ENCODE measurements at places on chromosomes 5 and 9. TPM values are rescaled to one million over a fixed set of nuclear protein-coding genes. Genes with fewer than 3 reads are reported as not detected.

GRCh38 chr9:128204858-128205257 is 1.7 kb downstream of the DNM1 start:
- no peak for DNase-seq

- no peak for DNase-seq
Observed at GRCh38 chr5:1393571-1394501, 48.9 kb upstream of the CLPTM1L start.

Gene ZFAND5
- 183 TPM for total RNA-seq

GRCh38 chr5:135735831-135736230 is 98.6 kb upstream of the SLC25A48 start:
- DNase-seq = no peak

DNA sequence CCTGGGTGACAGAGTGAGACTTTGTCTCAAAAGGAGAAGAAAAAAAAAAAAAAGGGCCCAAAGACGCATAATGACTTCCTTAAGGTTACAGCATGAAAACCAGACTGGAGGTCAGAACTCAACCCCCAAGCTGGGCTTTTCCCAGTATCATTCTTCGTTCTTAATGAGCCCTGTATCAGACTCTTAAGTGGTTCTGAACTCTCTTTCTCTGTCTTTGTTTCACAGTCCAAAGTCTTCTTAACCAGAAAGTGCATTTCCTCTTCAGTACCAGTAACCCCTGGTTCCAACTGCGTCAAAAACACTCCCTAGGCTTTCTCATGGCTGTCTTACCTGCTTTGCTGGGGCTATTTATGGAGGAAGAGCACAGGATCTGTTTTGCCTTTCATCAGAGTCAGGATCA is 38.4 kb upstream of the SHB start:
- DNase-seq = no peak

GRCh38 chr5:177005619-177006264 is 837 bp downstream of the UIMC1 start:
- peak; percentile 51 for DNase-seq

DNA sequence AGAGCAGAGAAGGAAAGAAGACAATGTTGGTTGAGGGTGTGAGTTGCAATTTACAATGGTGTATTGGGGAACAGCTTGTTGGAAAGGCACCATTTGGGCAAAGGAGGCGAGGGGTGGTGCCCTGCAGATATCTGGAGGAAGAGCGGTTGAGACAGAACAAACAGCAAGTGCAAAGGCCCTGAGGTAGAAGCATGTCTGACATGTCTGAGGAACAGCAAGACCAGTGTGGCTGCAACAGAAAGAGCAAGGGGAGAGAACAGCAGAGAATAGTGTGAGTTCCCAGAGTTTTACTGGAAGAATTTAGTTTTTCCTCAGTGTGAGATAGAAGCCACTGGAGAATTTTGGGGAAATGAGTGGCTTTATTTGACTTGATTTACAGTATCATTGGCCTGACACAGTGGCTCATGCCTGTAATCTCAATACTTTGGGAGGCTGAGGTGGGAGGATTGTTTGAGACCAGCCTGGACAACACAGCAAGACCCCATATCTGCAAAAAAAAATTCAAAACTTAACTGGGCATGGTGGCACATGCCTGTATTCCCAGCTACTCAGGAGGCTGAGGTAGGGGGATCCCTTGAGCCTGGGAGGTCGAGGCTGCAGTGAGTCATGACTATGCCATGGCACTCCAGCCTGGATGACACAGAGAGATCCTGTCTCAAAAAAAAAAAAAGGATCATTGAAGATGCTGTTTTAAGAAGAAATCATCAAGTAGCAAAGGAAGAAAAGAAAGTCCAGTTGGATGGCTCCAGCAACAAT is 13.6 kb downstream of the CMBL start:
- no peak for DNase-seq

GRCh38 chr9:98774746-98775145 is 21.6 kb downstream of the ANKS6 start:
- DNase-seq = no peak

DNA sequence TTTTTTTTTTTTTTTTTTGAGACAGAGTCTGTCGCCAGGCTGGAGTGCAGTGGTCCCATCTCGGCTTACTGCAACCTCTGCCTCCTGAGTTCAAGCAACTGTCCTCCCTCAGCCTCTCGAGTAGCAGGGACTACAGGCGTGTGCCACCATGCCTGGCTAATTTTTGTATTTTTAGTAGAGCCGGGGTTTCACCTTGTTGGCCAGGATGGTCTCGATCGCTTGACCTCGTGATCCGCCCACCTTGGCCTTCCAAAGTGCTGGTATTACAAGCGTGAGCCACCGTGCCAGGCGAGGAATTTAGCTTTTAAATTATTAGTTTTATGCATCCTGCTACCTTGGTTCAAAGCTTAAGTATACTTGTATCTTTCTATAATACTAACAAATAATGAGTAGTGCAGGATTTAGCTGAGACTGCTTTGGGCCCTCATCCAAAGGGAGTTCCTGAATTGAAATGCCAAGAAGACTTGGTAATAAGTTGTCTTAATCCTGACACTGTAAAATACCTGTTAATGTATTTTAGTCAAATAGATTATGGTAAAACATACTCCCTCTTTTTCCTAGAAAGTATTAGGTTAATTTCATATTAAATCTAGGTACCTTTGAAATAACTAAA is 5.0 kb downstream of the CDC42SE2 start:
- no peak for DNase-seq

- no peak for DNase-seq
Observed at GRCh38 chr5:14696057-14696456, 31.5 kb downstream of the OTULIN start.

DNA sequence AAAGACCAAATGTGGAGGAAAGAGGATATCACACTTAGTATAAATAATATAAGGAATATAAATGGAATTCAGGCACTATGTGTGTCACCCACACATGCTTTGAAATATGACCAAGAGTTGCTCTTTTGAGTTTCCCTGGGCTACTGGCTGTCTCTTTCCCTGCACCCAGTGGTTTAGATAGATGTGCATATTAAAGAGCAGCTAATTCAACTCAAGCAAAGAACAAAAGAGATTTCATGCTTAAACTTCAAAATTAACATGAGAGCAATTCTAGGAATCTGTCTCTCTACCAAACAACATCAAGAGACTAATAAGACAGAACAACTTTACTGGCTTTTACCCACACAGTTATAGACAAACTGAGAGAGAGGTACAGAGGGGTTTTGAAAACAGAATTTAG is 38.0 kb upstream of the ITGA1 start:
- DNase-seq = no peak

GRCh38 chr9:94868464-94868863 is 142.0 kb downstream of the AOPEP start:
- no peak for DNase-seq

- no peak for DNase-seq
Observed at GRCh38 chr5:80720181-80720580, 65.4 kb upstream of the DHFR start.

GRCh38 chr5:87598460-87598859 is 185.7 kb upstream of the CCNH start:
- DNase-seq = no peak

- DNase-seq = no peak
Observed at GRCh38 chr5:157189223-157189622, 8.6 kb downstream of the ITK start.

Gene SLC26A2
- 12.6 TPM for total RNA-seq

- no peak for DNase-seq
Observed at GRCh38 chr9:73872701-73873100, 624.4 kb upstream of the RORB start.

DNA sequence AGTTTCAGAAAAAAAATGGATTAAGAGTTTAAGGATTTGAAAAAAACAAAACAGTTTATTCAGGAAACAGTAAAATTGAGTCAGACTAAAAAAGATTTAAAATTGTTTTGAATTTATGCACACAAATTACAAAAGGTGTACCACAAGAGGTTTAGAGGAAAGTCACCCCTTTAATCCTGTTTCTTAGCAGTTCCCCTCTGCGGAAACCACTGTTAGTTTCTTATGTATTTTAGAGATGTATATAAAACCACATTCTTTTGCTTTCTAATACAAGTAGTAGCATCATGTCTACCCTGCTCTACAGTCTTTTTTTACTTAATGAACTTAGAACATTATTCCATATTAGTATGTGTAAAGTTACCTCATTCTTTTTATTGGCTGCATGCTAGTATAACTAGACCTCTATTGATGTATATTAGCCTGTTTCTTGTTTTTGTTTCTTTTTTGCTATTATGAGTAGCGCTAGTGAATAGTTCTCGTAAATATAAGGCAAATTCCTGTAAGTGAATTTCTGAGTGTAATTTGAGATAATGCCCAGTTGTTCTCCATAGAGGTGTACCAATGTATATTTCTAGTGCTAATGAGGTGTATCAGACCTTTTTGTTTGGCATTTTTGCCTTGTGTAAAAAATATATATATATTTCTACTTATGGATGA is 20.0 kb downstream of the GPBP1 start:
- DNase-seq = no peak

GRCh38 chr9:98795970-98796363 is 388 bp downstream of the ANKS6 start:
- peak; percentile 31 for DNase-seq

- DNase-seq = no peak
Observed at GRCh38 chr9:15696979-15697378, 144.1 kb downstream of the CCDC171 start.

GRCh38 chr5:169848792-169849191 is 131.5 kb downstream of the INSYN2B start:
- no peak for DNase-seq

DNA sequence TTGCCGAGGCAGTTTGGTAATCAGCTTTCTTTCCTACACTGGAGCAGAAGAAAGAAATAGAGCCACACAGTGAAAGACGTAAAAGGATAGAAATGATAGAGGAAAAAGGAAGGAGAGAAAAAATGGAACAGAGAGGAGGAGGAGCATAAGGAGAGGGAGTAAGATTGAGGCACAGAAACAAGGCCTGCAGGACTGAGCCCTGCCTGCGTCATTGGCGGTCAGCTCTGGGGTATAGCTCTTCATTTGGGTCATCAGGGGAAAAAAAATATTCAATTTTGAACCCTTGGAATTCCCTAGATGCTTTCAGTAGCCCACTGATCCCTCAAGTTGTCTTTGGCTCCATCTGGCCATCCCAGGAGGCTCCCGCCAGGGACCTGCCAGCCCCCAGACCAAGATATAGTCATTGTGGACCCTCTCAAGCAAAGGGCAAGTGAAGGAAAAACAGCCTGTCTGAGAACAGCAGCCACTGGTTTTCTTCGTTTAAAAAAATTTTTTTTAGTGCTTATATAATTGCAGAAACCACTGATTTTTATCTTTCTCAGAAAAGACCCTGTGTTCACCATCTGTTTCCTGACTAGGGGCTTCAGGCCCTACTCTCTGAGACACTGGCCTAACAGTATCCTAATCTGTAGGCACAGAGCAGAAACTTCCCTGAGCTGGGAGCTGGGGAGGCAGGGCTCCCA is 31.3 kb upstream of the MATR3 start:
- no peak for DNase-seq

GRCh38 chr5:59724482-59725391 is 168.8 kb downstream of the PDE4D start:
- no peak for DNase-seq

Gene HK3
- total RNA-seq = not detected

DNA sequence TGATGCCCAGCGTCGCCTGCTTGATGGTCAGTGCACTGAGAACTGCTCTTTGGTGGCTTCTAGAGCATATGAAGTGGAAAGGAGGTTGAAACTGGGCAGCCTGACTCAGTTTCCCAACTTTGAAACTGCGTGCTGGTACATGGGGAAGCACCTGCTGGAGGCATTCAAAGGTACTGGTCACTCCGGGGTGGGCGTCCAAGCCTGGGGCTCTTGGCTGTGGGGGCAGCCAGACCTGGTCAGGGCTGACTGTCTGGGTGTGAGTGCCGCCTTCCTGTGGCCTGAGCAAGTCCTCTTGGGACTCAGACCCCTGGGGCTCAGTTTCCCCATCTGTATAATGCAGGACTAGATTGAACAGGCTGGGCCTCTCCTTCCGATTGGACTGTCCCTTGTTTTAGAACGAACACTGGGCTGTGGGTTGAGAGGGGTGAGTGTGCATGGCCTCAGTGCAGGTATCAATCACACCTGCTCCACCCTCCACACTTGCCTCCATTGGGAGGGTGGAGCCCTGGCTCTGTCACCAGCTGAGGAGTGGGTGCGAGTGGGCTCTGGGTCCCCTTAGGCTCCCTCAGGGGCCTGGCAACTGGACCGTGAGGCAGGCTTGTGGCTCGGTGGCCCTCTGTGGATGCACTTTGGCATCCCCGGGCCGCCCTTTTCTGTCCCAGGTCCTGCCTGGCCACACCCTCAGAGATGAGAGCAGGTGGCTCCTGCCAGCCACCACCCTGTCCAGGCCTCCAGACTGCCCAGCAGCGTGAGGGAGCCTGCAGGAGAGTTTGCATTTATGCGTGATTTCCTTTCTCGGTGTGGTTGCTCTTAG is 80.2 kb downstream of the PHF2 start:
- DNase-seq = no peak

Gene TRIP13
- 11.9 TPM for total RNA-seq

Gene CARTPT
- not detected for total RNA-seq

DNA sequence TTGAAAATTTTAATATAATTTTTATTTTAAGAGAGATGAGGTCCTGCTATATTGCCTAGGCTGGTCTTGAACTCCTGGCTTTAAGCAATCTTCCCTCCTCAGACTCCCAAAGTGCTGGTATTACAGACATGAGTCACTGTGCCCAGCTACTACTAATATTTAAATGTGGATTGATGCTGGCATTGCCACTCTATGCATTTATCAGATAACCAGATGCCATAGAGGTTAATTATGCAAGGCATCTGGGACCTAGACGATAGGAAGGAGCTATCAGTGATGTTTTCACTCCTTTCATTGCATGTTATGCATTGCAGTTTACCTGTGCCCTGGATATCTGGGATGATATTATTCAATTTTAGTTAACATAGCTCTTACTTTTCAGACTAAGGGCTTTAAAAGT is 127.0 kb downstream of the RPS23 start:
- DNase-seq = no peak

Gene IL3
- not detected for total RNA-seq

Gene TRIM36
- total RNA-seq = 9.4 TPM

GRCh38 chr5:22076586-22076985 is 776.6 kb downstream of the CDH12 start:
- no peak for DNase-seq

GRCh38 chr9:113603048-113603375 is 139.5 kb downstream of the RGS3 start:
- no peak for DNase-seq

- DNase-seq = no peak
Observed at GRCh38 chr9:4788703-4789102, 4.0 kb upstream of the RCL1 start.

Gene PTPRD
- 124 TPM for total RNA-seq

Gene MEIKIN
- total RNA-seq = not detected

DNA sequence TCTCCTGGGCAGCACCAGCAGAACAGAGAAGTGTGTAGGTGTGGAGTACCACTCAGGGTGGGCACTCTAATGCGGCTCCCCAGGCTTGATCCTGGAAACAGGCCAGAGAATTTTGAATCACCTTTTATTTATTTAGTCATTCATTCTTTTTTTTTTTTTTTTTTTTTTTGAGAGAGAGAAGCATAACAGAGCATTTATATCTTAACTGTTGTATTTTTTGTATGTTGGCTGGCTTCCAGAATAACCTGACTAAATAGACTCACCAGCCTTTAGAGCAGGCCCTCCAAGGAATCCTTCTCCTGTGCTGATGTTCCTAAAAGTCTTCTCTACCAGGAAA is 153.4 kb downstream of the PIK3R1 start:
- no peak for DNase-seq

Gene CD274
- 0.55 TPM for total RNA-seq

GRCh38 chr9:89178830-89179539 is 367 bp upstream of the SHC3 start:
- DNase-seq = no peak
